GM13976 (cell line): ENCODE measurements at places on chromosomes 12 and 14.

- DNase-seq: no peak
Measured at GRCh38 chr12:93308281-93308680, 69.4 kb upstream of the NUDT4 start.

DNA sequence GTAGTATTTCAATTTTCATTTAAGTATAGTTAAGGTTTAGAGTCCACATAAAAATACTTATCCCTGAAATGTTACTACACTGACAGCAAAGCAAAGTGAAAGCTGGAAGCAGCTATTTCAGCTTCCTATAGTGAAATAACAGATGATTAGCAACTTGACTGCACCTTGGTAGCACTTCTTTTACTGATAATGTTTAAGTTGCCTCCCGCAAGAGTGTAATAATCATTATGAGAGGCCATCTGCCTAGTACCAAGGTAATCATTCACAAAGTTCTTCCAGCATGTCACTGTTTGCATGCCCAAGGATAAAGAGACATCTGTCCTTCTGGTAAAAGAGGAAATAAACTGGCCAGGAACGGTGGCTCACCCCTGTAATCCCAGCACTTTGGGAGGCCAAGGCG, 69.8 kb downstream of the LIN7A start:
- no peak for DNase-seq

GRCh38 chr14:70908935-70909641, 1.8 kb downstream of the PCNX1 start:
- DNase-seq: no peak

DNA sequence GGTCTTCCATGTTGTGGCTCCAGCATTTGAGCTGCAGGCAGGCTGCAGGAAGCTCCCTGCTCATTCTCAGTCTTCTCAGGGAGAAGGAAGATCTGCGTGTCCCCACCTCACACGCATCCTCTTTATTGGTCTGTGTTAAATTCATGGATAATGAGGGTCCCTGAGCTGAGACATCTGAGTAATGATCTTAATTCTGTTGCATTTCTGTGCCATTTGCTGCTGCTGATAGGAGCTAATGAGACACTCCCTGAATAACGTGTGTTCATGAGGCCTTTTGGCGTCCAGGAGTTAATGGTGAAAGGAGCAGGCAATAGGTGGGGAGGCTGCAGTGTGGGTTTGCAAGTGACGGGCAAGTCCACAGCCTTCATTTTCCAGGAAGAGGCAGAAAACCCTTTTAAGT, 46.6 kb upstream of the OAS1 start:
- DNase-seq: no peak

DNA sequence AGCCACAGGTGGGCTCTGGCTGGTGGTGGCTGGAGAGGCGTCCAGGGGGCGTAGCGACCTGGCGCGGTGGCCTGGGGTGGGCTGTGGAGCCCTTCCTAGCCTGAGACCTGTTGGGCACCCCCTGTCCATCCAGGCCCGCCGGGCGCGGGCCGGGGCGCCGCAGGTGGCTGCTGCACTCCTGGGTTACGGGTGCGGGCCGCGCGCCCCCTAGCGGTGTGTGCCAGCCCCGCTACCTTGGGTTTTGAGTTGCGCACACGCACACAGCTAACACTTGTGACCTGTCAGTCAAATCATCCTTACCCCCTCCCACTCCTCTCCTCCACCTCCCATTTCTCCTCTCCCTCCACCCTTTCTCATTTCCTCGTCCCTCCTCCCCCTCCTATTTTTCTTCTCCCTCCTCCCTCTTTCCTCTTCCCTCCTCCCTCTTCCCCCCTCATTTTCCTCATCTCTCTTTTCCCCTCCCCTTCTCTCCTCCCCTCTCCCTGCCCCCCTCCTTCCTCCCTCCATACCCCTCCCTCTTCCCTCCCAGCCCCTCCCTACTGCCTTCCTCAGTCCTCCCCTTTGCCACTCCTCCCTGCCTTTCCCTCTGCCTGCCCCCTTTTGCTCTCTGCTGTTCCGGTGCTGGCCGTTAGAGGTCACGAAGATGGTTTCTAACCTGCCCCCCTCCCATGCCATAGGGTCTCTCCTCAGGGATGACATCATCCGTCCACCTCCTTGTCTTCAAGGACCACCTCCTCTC, 2.3 kb downstream of the MEG3 start:
- DNase-seq: no peak

DNA sequence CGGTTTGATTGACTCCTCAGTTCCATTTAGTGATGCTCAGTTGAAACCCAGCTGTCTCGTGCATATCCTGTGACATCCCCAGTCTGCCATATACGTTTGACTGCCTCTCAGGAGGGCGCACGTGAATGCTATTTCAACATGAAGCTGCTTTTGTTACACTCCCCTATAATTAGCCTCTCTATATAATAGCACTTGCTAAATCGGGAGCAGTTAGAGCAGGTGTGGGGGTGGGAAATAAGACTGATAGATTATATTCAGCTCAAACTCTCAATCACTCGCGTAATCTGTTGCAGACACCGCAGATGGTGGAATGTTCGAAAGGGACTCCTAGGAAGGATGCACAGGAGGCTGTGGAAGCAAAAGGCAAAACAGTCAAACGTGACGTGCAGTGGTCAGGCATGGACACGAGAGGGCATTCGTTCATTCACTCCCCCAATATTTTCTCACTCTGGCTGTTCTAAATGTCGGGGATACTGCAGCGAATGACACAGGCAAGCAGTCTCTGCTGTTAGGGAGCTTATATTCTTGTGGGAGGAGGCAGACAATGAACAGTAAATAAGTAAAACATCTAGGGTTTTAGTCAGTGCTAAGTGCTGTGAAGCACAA, 29.8 kb downstream of the KCNA1 start:
- no peak for DNase-seq

DNA sequence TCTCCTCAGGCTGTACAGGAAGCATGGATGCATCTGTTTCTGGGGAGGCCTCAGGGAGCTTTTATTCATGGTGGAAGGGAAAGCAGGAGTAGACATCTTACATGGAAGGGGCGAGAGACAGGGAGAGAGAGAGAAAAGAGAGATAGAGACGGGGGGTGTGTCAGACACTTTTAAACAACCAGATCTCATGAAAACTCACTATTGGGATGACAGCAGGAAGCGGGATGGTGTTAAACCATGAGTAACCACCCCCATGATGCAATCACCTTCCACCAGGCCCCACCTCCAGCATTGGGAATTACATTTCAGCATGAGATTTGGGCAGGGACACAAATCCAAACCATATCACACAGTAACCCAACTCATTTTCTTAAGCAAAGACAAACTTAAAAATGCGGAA, 110.0 kb upstream of the EEA1 start:
- DNase-seq: no peak

DNA sequence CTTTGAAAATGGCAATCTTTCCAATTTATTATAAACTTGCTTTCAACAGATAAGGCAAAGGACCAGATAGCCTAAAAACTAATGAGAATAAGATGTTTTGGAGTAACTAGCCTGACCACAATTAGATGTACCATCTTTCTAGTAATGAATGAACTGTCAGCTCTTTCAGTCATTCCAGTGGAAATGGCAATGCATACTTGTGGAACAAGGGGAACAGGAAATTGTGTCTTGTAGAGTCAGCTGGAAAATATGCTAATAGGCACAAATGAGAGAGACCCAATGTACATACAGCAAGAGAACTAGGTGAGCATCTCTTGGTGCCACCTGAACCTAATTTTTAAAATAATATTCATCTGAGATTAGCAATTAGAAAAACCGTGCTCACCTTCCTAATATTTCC, 76.1 kb upstream of the GPHB5 start:
- DNase-seq: no peak
